WTC11 (cell line): ENCODE measurements at places on chromosomes 2 and 18. TPM values are rescaled to one million over a fixed set of nuclear protein-coding genes. Genes with fewer than 3 reads are reported as not detected.

The CPO gene
- 0.37 to 1.2 TPM (median 0.46 TPM) in 3 replicates for total RNA-seq

The MC4R gene
- total RNA-seq = 0.16 TPM in 1 of 3 replicates, not detected in the others

GRCh38 chr2:56666777-56667176, 483.0 kb downstream of the CCDC85A start:
- no peak overlapping the region for H3K4me3 ChIP-seq
- H3K36me3 ChIP-seq = no peaks in the 10 kb centered on the region; the same call in 1 of the 2 replicates
- no peaks in the 10 kb centered on the region for H3K27me3 ChIP-seq
- H3K4me1 ChIP-seq = no peaks in the 10 kb centered on the region
- no peak overlapping the region for H3K27ac ChIP-seq
- no peak for DNase-seq

- H3K36me3 ChIP-seq = no peaks in the 10 kb centered on the region
- DNase-seq = no peak
- no peaks in the 10 kb centered on the region for H3K27me3 ChIP-seq
- peaks cover 4% of the 10 kb centered on the region; the same call in 1 of the 2 replicates for H3K4me1 ChIP-seq
- peak overlapping the region; percentile 20; the same call in 1 of the 2 replicates for H3K27ac ChIP-seq
- no peak overlapping the region for H3K4me3 ChIP-seq
Observed at GRCh38 chr18:75070625-75071483, 138.1 kb downstream of the PTGR3 start.
